Activated effector memory CD4-positive, alpha-beta T cell treated with Interleukin-2 at 50 U/mL for 16 hours (primary cell): ENCODE measurements at places on chromosomes 3 and 15.

GRCh38 chr15:73081321-73081958 is 29.2 kb downstream of the NEO1 start:
- DNase-seq = no peak

- DNase-seq = no peak
Observed at GRCh38 chr3:110301781-110302180, 769.8 kb upstream of the NECTIN3 start.

DNA sequence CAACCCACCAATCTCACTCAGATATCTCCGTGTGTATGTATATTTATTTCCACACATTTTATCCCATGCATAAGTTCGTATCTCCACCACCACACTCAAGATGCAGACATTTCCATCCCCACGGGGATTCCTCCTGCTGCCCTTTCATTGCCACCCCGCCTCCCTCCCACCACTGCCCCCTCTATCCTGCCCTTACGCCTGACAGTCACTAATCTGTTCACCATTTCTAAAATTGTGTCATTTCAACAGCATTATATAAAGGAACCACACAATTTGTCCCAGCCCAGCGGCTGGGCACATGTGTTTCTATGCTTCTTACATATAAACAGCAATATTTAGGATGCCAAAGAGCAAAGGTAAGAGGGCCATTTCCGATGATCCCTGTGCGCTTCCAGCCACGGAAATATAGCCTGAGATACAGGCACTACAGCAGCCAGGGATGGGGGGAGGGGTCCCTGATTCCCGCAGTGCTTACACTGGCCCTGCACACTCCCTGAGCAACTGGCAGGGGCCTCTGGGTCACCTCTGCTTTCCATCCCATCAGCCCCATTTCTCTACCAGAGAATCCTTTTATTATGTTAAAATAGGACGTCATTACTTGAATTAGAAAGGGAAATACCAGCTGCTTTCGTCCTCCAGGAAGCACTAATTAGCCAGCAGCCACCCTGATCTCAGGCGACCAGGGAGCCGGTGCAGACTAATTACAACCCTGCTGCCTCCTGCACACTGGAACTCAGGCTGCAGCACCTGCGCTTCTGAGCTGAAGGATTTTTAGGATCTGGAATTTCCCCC is 372.0 kb upstream of the ATP10A start:
- no peak for DNase-seq

- no peak for DNase-seq
Observed at GRCh38 chr3:71903112-71903495, 118.2 kb upstream of the PROK2 start.

- no peak for DNase-seq
Observed at GRCh38 chr3:124094496-124094895, 102.6 kb upstream of the ROPN1 start.

- no peak for DNase-seq
Observed at GRCh38 chr15:54599386-54599785, 597.4 kb downstream of the RSL24D1 start.

GRCh38 chr3:25689226-25689625 is 24.5 kb upstream of the TOP2B start:
- DNase-seq = no peak

DNA sequence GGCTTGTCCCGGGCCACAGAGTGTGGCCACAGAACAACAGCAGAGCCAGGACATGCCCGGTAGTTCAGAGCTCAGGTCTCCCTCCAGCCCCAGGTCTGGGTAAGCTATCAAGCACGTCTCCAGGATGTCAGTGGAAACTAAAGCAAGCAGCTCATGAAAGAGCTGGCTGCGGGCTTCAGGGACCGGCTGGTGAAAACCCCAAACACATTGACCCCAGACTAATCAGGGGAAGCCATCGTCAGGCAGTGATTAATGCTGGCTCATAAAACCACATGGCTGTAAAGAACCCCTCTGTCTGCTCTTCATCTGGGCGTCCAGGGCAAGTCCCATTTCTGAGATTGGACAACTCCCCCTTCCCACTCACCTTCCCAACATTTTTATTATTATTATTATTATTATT is 37.8 kb downstream of the LMCD1 start:
- DNase-seq = no peak

GRCh38 chr3:109070211-109070610 is 47.7 kb downstream of the MORC1 start:
- no peak for DNase-seq

GRCh38 chr15:88006146-88006545 is 250.4 kb downstream of the NTRK3 start:
- no peak for DNase-seq

DNA sequence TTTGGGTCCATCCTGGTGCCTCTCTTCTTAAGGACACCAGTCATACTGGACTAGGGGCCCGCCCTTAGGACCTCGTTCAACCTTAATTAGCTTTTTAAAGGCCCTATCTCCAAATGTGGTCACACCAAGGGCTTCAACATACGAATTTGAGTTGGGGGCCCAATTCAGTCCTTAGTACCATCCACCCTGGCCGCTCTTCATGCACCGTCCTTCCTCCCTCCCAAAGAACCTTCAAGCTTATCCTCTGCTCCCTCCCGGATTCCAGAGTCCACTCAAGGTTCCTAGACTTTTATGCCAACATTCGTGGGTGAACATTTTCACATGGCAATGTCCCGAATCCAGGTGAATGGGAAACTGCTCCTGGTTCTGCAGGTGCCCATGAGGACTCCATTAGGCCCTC is 201.3 kb upstream of the IGF1R start:
- DNase-seq = no peak

GRCh38 chr3:64355401-64355807 is 130.1 kb upstream of the PRICKLE2 start:
- no peak for DNase-seq

DNA sequence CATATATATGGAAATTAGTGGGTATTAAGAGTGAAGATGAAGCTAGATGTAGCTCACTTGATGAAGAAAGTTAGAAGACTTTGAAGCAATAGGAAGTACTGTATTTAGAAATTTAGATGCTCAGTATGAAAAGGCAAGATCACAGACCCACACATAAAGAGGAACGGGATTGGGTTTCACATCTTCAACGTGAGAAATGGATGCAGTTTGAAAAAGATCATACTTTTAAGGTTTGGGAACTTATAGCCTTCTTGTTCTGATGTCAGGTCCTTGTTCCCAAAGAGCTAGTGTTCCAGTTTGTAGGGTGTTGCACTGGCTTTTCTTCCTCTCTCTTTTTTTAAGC is 16.7 kb downstream of the AP3S2 start:
- DNase-seq = no peak
